Uterus (tissue), 4 donors: ENCODE measurements at places on chromosomes 3 and 15. TPM values are rescaled to one million over a fixed set of nuclear protein-coding genes. Genes with fewer than 3 reads are reported as not detected.

Gene IL20RB
- total RNA-seq = not detected

- H3K36me3 ChIP-seq = no peaks in the 10 kb centered on the region
- no peak overlapping the region for H3K4me3 ChIP-seq
- H3K27me3 ChIP-seq = no peaks in the 10 kb centered on the region
- no peaks in the 10 kb centered on the region for H3K4me1 ChIP-seq
Measured at GRCh38 chr3:189513281-189514117, 117.7 kb upstream of the TP63 start.

Gene ZKSCAN7
- 7.2 TPM for total RNA-seq

Gene GOLGA6L7
- not detected for total RNA-seq

- no peak for DNase-seq
- H3K27me3 ChIP-seq = no peaks in the 10 kb centered on the region
- H3K36me3 ChIP-seq = no peaks in the 10 kb centered on the region
- H3K27ac ChIP-seq = no peak overlapping the region
Measured at GRCh38 chr3:57041674-57042073, 18.8 kb upstream of the SPATA12 start.
